ENCODE measurements at places on chromosomes 12 and 14.

- DNase-seq: peak; percentile 56
Observed at GRCh38 chr12:4809013-4809448, 88.8 kb downstream of the GALNT8 start.

- no peak for DNase-seq
Observed at GRCh38 chr12:130555628-130556485, 160.2 kb downstream of the RIMBP2 start.

DNA sequence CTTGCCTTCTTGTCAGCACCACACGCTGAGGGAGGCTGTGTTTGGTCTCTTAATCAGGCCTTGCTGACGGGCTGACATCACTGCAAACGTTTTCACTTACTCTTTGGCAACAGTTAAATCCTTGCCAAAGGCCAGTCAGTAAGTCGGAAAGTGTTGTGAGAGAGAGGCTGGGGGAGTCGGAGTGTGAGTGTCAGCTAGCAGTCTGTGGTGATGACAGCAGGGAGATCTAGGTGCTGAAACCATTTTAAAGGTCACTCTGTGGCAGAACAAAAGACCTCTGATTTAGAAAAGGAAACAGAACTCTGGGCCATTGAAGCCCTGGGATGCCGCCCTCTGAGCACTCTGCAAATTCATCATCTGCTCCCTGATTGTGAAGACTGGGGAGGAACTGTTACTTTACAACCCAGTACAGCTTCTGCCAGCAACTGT lies 143.5 kb downstream of the PAX9 start:
- no peak for DNase-seq

DNA sequence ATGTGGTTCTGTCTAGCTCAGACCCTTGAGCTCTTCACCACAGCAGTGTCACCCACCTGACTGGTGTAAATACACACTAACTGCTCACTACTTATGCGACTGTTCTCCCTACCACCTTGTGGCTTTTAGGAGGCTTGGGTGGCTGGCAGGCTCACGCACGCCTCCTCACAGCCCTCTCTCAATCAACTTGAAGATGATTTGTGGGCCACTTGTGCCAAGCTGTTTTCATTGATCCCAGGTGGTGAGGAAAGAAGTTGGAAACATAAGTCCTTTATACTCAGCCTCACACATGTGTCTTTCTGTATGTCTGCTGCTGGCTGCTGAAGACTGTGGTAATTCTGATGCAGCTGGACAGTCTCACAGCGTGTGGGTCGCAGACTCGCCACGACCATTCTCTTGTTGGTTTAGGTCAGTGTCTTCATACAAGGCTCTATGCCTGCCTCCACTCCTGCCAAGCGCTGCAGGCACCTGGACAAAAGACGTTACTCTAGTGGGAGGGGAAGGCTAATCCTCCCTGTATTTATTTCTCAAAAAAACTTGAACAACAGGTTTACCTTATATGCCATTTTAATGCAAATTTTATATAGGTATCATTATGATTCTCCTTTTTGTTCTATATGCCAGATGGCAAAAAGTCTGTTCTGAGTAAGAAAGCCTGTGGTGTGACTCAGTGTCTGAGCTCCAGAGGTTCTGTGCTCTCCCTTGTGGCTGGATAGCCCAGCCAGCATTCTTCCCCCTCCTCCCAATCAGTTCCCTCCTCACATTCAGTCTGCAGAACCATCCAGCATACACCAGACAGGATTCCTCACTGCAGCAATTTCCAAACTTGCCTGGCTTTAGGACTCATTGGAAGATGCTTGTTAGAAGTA lies 115.6 kb downstream of the DIP2B start:
- DNase-seq: peak; percentile 30

Data from CD4-positive, alpha-beta T cell treated with Interleukin-17A for 4 hours (primary cell).